ENCODE measurements at places on chromosomes 5 and 9.

DNA sequence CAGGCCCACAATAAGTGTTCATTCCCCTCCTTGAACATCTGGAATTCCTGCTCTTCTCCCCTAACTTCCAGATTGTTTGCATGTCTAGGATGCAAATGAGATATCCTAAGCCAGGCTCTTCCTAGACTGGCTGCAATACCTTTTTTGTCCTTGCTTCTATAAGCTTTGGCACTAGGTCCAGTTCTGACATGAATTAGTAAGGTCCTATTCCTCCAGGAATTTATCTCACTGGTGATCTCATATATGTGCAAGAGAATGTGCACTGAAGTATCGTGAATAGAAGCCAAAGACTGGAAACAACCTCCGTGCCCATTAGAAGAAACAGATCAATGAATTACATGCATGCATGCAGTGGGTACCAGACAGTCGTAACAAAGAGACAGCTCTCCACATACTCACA lies 25.2 kb downstream of the DUSP1 start:
- DNase-seq, result no peak

- DNase-seq, result no peak
These were observed 82.7 kb downstream of the EGFLAM start for GRCh38 chr5:38341056-38341455.

GRCh38 chr9:37582548-37583157 lies 6.5 kb upstream of the FBXO10 start:
- DNase-seq, result no peak

- DNase-seq, result no peak
These were observed 1037.0 kb downstream of the NR2F1-AS1 start for GRCh38 chr5:92544036-92544435.

- no peak for DNase-seq
These were observed 205.6 kb upstream of the ADAMTSL1 start for GRCh38 chr9:18268381-18268780.

DNA sequence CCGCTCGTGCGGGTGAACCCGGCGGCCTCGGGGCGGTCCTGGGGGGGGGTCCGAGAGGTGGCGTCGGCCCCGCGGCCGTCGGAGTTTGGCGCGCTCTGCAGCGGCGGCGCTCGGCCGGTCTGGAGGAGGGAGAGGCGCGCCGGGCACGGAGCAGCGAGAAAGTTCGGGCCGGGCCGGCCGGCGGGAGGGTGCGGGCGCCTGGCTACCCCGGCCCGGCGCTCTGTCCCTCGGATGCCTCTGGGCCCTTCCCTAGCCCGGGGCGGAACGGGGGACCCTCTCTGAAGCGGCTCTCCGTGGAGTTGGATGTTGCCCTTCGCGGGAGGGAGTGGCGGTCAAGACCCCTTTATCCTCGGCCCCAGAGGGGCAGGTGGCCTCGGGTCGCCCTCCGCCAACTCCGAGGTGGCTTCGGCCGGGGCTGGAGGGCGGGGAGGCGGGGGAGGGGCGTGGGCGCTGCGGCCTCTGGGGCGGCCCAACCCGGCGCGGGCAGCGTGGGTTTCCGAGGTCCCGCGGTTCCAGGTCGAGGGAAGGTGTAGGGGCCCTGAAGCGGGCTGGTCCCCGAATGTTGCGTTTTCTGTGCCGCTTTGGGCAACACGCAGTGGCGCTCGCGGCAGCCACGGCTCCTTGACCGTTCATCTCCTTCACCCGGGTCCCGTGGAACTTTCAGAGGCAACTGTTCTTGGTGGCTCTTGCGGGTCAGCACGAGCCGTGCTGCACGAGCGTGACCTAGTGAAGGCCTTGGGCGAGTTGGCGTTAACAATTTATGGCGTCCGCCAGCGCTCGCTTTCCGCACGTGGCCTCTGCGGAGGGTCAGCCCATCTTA lies 290.5 kb downstream of the DOCK8 start:
- no peak for DNase-seq

GRCh38 chr5:133292300-133292699 lies 240.5 kb downstream of the HSPA4 start:
- DNase-seq, result no peak

GRCh38 chr9:117826837-117827236 lies 122.6 kb downstream of the TLR4 start:
- no peak for DNase-seq

DNA sequence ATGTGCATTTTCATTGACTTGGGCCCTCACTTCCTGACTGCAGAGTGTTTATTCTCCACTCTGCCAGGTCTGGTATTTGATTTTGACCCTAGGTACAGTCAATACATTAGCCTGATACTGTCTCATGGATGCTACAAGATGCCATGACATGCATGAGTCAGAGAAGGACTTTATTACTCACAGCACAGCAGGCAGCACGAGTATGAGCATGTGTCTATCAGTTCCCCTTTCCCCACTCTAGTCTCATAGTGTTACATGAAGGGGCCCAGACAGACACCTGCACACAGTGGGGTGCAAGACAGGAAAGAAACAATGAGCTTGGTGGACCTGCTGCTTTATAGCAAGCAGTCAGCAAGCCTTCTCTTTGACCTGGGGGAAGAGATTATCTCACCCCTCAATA lies 19.6 kb downstream of the ITGA2 start:
- no peak for DNase-seq

DNA sequence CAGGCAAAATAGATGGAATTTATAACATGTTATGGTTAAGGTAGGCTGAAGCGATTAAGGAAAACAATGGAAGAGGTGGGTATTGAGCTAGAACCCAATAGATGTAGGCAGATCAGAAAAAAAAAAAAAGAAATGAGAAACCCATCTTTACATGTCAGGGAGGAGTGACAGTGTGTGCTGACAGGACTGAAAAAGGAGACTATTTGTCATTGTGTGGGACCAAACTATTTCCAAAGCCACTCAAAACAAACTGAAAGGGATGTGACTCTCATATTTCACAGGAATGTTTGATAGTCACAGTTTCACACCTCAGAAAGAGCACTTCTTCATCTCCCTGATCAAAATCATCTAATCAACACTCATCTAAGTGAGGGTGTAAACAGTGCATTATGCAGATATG lies 122.3 kb upstream of the KIF2A start:
- DNase-seq, result no peak

DNA sequence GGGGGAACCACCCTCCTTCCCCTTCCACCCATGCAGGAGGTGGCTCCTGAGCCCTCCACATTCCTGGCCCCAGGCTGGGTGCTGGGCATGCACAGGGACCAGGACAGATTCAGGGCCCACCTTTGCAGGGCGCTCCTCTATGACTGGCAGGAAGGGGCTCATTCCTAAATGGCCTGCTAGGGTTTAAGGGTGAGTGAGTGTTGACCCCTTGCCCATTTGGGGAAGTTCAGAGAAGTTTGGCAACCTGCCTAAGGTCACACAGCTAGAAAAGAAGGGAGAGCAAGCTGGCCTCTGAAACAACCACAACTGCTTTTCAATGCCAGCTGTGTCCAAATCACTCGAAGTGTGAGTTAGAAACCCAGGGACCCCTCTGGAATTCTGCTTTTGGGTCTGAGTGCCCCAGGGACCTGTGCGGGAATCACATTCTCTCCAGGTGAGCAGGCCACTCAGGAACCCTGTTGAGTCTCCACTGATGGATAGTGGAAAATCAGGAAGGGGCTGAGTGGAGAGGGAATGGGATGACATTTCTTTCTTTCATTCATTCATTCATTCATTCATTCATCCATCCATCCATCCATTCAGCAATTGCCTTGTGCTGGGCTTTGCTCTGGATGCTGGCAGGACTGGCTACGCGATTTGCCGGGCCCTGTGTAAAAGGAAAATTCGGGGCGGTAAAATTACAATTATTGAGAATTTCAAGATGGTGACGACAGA lies 191.9 kb downstream of the C9orf50 start:
- no peak for DNase-seq
